ENCODE measurements at places on chromosomes 7 and 10.

GRCh38 chr7:157271315-157271990 lies 65.4 kb upstream of the DNAJB6 start:
- DNase-seq, result no peak

DNA sequence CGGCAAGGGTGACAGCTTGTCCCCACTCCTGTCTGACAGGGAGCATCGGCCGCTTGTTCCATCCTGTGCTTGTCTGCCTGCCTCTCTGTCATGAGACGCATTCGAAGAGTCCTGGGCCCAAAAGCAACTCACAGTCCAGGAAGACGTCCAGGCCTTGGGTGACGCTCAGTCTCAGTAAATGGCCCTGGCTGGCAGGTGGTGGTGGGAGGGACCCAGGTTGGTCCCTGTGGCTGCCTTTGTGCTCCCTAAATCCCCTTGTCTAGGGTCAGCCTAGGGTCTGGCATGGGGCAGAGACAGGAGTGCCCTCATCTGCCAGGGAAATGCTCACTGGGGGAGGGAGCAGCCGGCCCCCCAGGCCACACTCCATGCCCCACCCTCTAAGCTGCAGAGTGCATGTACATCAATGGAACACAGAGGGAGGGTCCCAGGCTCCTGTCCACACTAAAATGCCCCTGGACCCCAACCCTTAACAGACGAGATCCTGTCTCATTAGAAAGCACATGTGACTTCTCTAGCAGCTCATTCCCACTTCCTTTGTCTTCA lies 295.2 kb upstream of the ZNF32 start:
- DNase-seq, result no peak

DNA sequence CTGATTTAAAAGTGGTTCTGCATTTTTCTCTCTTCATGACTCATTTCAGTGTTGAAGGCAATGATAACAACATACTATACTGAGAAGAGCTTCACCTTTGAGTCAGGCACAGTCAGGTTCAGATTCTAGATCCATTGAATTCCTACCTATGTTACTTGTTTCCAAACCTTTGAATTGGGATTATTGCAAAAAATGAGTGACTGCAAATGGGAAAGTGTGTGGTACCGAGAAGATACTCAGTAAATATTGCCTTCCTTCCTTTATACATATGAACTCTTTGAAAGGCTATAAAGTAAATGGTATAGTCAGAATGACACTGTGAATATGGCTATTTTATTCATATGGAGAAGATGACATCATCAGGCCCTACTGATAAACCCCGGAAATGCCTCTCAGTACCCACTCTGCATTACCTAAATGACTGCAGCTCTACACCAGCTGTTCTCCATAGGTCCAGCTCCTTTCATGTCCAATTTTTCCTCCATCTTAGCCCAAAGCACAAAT lies 66.7 kb upstream of the FGL2 start:
- no peak for DNase-seq

DNA sequence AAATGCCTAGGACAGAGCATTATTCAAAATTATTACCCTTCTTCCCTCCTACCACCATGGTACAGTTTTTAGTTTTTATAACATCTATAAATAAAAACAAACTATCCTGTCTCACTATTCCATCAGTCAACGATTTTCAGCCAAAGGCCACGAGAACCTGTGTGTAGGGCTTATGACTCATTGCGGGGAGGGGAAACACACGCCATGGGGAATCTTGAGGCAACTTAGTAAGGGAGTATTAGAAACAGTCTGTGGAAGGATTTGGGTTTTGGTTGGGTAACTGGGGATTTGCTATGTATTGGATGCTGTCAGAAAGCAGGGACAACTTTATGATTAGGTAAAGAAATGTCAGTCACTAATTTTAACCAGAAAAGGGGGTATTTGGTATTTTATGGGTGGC lies 14.7 kb downstream of the GPR141 start:
- DNase-seq, result no peak

- DNase-seq, result no peak
These were observed 219.5 kb downstream of the DIP2C start for GRCh38 chr10:469947-470338.

GRCh38 chr10:124293616-124294449 lies 124.9 kb downstream of the OAT start:
- no peak for DNase-seq

DNA sequence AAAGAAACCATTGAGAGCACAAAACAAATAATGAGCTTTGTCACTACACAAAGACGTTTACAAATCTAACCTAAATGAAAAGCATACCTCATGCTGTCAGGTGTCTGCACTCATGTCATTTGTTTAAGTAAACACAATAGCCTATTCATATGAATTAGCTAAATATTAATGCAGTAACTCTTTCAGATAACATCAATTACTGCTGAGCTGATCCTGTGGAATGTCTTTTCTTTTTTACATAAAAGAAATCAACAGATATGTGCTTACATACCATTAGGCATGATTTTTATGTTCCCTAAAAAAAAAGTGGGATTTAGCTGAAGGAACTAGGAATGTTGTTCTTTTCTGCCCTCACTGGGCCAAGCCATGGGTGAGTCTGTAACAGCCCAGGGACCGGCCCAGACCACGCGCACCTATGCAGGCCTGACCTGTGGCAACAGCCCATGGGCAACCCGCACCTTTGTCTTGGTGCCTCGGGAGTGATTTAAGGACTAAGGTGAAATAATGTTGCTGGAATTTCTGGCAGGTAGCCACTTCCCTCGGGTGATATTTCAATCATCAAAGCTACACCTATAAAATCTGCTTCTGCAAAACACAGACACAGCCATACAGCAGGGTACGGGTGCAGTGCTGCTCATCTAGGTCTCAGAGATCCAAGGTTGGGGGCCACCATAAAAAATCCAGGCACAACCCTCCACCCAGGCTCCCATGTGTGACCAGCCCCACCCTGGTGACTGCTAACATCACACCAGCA lies 44.6 kb downstream of the FGFR2 start:
- peak; percentile 79 for DNase-seq

- no peak for DNase-seq
These were observed 58.8 kb downstream of the CDK14 start for GRCh38 chr7:90654718-90655427.

GRCh38 chr10:14556285-14556956 lies 218.3 kb downstream of the FAM107B start:
- no peak for DNase-seq

DNA sequence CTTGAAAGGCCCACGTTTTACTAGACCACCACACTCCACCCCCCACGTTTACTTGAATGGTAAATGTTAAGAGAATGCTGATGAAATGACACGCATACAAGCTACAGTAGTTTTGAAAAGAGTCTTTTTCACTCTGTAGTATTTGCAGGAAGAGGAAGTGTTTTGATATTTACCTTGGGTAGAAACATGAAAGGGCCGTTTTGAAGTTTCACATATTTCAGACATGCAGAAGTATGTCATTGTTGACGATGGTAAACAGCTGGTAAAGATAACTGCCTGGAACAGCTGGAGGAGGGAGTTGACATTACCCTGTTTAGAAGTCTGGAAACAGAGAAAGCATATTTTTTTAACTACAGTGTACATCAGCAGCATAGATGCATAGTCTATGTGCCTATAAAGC lies 160.7 kb downstream of the NXPH1 start:
- peak; percentile 52 for DNase-seq

- DNase-seq, result no peak
These were observed 14.3 kb downstream of the ZC3HAV1 start for GRCh38 chr7:139095194-139095659.

GRCh38 chr7:43112459-43112940 lies at the start of gene HECW1:
Gene HECW1, plus strand, starts transcription at chr7:43112647. Its CDS starts 131,259 bp downstream, at chr7:43243906.
- DNase-seq, result no peak

DNA sequence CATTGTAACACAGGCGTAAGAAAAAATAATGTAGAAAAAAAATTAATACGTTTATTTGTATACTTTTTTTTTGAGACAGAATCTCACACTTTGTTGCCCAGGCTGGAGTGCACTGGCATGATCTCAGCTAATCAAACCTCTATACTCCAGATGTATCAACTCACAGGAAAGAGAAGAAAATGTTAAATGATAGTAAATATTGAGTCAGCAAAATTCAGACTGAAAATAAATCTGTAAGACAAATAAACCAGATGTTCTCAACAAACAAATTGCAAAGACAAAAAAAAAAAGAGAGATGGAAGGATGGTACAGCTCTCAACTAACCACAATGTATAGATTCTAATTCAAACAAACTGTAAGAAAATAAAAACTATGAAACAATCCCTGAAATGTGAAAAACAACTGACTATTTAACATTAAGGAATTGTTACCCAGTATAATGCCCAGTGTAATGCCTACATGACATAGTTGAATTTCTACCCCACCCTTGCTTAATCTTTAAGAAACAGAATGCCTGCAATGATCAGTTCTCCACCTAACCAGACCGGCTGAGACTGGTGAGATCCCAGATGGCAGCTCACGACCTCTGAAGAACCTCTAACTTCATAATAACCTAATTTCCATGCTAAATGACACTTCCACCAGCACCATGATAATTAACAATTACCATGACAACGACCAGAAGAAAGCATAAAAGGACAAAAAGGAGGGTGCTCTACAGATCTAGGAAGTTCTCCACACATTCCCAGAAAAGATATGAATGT lies 272.0 kb upstream of the GNAI1 start:
- DNase-seq, result no peak

DNA sequence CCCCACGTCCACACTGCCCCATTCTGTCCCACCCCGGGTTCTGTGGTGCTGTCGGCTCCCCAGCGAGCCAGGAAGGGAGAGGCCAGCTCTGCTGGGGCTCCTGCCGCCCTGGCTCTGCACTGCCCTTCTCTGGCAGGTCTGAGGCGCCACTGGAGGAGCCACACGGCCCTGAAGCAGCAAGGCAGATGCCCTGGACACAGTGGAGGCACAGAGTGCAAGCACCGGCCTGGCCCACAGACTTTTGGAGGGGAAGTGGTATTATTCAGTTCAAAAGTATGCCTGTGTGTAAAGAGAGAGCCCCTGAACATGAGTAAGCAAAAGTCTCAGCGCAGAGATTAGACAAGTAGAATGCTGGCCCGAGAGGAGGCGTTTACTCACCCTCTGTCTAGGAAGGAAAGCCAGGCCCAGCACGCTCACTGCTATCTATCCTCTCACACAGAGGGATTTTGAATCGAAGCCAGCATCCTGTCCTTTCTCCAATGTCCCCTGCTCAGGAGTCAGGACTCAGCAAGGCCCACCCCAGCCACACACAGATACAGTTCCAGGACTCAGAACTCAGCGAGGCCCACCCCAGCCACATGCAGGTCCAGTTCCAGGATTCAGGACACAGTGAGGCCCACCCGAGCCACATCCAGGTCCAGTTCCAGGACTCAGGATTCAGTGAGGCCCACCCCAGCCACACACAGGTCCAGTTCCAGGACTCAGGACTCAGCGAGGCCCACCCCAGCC lies 115.0 kb downstream of the EGFR start:
- no peak for DNase-seq

- no peak for DNase-seq
These were observed 24.6 kb downstream of the GLRX3 start for GRCh38 chr10:130160775-130161174.

DNA sequence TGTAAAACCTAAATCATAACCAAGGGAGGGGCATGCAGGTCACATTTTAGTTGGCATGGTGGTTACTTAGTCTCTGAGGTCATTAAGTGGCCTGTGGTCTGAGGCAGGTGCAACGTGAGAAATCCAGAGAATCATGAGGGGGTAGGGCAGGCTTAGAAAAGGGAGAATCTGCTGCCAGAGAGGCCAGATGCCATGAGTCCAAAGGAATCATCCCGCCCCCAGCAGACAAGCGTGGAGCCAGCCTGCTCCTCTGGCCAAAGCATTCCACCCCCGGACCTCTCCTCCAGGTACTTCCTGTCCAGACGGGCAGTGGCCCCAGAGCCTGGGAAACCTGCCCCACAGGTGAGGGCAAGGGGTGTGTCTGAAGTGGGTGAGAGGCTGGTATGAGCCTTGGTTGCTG lies 196.4 kb upstream of the ZNF32 start:
- no peak for DNase-seq

DNA sequence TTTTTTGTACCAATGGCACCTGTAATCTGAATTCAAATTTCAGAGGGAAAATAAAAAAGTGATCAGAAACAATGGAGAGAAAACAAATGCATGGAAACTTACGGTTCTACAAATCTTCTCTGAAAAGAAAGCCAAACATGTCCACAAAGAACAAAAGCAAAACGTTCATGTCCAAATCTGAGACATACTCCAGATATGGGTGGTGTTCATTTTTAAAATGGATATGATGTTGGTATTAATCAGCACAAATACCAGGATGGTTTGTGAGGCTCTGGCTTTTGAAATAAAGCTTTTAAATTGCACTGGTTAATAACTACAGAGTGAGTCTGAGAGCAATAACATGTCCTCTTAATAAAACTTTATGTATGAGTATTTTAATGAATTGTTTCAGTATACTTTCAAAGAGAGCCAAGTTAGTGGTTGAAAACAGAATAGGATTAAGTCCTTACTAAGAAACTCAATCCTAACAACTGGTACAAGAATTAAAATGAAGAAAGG lies 366.4 kb downstream of the INHBA start:
- no peak for DNase-seq

GRCh38 chr7:128309976-128310375 lies 33.7 kb downstream of the RBM28 start:
- DNase-seq, result no peak

DNA sequence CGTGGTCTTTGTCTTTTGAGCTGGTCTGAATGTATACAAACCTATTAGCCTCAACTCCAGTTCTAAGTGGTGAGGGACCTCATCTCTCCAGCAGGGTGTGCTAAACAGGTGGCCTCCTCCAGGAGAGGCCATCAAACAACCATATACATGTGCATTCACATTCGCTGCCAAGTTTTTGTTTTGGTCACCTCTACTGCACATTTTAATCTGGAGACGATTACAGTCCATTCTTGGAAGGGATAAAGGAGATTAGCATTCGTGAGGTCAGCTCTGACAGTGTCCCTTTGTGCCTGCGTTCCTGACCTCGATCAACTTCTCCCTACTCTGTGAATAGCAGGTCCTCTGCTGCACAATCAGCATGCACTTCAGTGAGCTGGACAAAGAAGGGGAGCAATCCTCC lies 60.8 kb downstream of the RHOBTB1 start:
- DNase-seq, result peak; percentile 24

DNA sequence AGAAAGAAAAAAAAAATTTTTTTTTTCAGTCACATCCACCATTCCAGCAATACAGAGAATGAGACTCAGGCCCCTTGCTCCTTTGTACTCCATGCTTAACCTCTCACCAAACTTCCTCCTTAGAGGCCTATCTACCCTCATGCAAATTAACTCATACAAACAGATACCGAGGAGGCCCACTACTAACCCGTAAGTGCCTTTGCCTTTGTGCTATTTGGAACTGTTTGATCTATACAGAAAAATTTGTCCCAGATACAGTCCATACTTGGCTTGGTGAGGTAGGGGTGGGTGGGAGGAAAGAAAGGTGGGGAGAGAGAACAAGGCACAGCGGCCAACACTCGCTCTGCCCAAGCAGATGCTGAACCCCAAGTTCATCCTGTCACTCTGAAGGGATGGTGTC lies 87.8 kb upstream of the DUSP5 start:
- no peak for DNase-seq
